Endodermal cell (in vitro differentiated cells): ENCODE measurements at places on chromosomes 5 and 9.

- peak; percentile 47 for DNase-seq
- no peak overlapping the region for H3K4me3 ChIP-seq
- no peaks in the 10 kb centered on the region for H3K27me3 ChIP-seq
- H3K36me3 ChIP-seq: no peaks in the 10 kb centered on the region
- no peak overlapping the region for H3K27ac ChIP-seq
Observed at GRCh38 chr9:95648225-95648624, 131.5 kb upstream of the PTCH1 start.

GRCh38 chr9:88049677-88050307 is 75.5 kb upstream of the CDK20 start:
- no peak overlapping the region for H3K4me3 ChIP-seq
- H3K27me3 ChIP-seq: no peaks in the 10 kb centered on the region
- no peaks in the 10 kb centered on the region for H3K36me3 ChIP-seq

DNA sequence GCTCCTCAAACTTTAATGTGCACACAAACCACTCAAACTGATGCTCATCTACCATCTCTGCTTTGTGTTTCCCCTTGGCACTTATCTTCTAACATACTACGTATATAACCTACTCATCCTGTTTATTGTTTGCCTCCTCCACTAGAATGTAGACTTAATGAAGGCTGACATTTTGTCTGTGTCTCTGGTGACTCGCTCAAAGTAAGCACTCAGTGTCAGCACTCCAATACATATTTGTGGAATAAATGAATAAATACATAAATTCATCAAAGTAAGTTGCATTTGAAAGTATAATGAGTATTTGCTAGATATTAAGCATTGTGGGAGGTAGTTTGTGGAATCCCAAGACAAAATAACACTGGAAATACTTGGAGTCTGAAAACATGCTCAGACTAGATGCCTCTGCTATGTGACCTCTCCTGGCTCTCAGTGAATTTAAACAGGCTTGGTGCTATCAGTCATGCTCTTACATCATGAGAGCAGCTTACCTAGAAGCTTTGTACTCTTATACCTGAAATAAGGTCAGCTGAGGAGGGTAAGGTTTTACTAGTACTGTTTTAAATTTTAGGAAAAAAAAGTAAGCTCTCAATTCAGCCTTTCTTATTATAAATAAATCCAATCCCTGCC is 37.0 kb upstream of the RANBP6 start:
- peaks cover 12% of the 10 kb centered on the region for H3K27me3 ChIP-seq
- no peak overlapping the region for H3K4me3 ChIP-seq
- no peaks in the 10 kb centered on the region for H3K4me1 ChIP-seq
- DNase-seq: no peak
- no peak overlapping the region for H3K27ac ChIP-seq

DNA sequence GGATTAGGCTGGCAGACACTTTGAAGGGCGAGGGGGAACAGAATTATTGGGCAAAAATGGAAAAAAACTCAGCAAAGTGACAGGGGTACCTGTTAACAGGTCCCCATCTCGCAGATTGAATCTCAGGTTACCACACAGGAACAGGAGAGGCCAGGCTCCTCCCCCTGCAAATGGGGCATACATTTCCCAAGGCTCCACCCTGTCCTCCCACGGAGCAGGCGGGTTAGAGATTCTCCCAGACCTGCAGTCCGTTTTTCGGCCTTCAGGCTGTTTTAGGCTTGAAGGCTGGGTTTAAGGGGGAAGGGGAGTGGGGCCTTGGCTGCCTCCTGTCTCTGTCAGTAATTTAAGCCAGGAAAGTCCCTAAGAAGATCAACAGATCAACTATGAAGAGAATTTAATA is 42.7 kb downstream of the LRRC70 start:
- no peak overlapping the region for H3K4me3 ChIP-seq
- H3K27me3 ChIP-seq: no peaks in the 10 kb centered on the region
- no peaks in the 10 kb centered on the region for H3K36me3 ChIP-seq
- peak; percentile 90 for DNase-seq
- H3K27ac ChIP-seq: no peak overlapping the region
- H3K4me1 ChIP-seq: no peaks in the 10 kb centered on the region

GRCh38 chr5:58736214-58736613 is 153.3 kb downstream of the RAB3C start:
- no peak overlapping the region for H3K27ac ChIP-seq
- DNase-seq: no peak
- peaks cover 5% of the 10 kb centered on the region for H3K4me1 ChIP-seq
- no peaks in the 10 kb centered on the region for H3K27me3 ChIP-seq

DNA sequence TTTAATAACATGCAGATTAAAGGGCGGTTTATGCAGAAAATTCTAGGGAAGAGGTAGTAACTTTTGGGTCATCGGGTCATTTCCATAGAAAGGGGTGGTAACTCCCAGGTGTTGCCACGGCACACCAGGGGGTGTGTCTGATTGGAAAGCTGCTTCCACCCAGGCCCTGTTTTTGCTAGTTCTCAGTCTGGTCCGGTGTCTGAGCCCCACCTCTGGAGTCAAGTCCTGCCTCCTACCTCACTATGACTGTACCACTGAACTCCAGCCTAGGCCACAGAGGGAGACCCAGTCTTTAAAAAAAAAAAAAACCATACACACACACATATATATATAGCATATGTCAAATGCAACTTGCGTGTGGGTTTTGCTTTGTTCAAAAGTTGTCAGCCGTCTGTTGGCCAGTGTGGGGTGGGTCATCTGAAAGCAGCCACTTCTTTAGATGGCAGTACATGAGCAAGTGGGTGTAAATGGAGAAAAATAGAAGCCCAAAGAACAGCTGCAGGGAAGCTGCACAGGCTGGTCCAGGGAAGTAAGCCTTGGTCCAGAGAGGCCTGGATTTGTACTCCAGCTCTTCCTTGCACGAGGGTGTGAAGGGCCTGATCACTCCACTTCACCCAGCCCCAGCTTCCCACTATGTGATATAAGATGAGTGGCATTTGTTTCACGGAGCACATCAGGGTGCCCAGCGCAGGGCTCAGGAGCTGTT is 110.7 kb upstream of the SPRY4 start:
- H3K4me3 ChIP-seq: no peak overlapping the region
- no peak overlapping the region for H3K27ac ChIP-seq
- peak; percentile 55 for DNase-seq

DNA sequence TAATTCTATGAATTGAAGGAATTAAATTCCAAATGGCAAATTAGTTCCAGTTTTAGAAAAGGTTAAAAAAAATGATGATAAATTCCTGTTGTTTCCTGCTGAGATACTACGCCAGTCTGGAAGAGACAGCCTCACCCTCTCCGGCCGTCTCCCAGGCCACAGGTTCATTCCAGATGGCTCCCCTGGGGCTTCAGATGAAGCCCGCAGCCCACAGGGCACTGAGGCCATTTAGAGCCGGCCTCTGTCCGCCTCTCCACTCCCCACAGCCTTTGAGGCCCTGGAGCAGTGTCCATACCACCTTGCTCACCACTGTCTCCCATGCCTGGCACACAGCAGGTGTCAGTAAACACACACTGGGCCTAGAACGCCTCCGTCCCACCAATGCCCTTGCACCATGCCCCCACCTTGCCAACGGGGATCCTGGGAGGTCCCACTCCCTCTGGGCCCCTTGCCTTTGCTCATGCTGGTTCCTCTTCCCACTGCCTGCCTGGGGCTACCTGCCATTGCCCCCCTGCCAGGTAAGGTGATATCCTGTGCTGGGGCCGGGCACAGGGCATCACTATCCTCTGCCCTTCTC is 26.1 kb downstream of the GFPT2 start:
- H3K36me3 ChIP-seq: peaks cover 65% of the 10 kb centered on the region
- peaks cover 16% of the 10 kb centered on the region for H3K4me1 ChIP-seq
- H3K4me3 ChIP-seq: no peak overlapping the region
- no peak for DNase-seq
- H3K27me3 ChIP-seq: no peaks in the 10 kb centered on the region
